Keratinocyte (primary cell): ENCODE measurements at places on chromosomes 11 and 22. TPM values are rescaled to one million over a fixed set of nuclear protein-coding genes. Genes with fewer than 3 reads are reported as not detected.

DNA sequence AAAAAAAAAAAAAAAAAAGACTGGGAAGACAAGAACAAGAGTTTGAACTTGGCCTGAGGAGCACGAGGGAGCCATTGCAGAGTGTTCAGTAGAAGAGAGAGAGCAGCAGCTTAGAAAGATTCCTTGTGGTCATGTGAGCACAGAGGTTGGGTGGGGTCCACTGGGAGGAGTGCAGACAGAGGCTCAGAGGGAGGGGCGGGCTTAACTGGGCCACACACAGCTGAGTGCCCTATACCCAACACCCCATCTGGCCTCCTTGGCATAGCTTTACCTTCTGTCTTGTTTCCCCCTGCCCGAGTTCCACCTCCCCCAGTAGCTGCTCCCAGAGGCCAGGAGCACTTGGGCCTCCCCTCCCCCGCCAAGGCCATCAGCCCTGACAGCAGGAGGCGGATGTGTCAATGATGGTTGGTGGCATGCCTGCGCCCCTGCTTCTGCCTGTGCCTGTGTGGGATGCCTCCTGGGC is 12.1 kb downstream of the C11orf86 start:
- no peak for DNase-seq

GRCh38 chr11:1812274-1812673 is 22.5 kb upstream of the SYT8 start:
- no peak for DNase-seq

GRCh38 chr11:19735157-19735908 is 22.7 kb downstream of the NAV2 start:
- DNase-seq, result no peak

DNA sequence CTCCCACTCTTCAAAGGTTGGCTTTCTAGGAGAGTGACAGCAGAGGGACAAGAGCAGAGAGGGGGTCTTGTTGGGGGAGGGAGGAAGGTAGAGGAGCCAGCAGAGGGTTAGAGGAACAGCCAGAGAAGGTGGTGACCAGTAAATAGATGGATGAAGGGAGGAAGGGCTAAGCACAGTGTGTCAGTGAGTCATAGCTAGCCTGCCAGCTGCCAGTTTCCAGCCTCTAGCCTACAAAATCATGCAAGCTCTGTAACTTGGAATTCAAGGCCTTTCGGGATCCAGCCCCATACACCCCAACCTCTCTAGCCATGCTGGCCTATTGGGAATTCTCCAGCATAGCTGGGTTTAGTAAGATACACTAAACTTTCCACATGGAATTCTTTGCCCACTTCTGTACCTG is 147.4 kb upstream of the TEAD1 start:
- no peak for DNase-seq

DNA sequence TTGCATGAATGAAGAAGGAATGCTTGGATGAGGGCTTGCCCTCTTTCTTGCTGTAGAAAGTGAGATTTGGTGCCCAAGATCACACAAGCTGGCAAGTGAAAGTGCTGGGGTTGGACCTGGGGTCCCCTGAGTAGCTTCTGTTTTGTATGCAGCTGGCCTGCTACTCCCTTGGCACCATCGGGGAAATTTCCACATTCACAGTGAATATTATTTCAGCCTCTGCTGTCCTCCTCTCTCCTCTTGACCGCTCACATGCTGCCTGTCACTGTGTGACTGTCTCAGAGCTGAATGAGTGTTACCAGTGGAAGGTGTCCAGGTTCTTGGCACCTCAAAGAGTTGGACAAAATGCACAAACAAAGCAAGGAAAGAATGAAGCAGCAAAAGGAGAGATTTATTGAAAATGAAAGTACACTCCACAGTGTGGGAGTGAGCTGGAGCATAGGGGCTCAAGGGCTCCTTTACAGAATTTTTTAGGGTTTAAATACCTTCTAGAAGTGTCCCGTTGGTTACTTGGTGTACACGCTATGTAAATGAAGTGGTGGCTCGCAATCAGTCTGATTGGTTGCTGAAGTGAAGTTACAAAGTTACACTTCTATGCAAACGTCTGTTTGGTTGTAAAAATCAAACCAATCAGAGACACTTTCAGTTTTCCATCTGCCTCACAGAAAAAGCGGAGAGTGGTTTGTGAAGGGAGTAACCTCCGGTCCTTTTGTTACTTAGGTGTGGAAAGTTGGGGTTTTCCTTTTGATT is 87.4 kb downstream of the DEPDC5 start:
- no peak for DNase-seq

- DNase-seq, result no peak
Observed at GRCh38 chr11:1388763-1389102, 1.0 kb upstream of the BRSK2 start.

DNA sequence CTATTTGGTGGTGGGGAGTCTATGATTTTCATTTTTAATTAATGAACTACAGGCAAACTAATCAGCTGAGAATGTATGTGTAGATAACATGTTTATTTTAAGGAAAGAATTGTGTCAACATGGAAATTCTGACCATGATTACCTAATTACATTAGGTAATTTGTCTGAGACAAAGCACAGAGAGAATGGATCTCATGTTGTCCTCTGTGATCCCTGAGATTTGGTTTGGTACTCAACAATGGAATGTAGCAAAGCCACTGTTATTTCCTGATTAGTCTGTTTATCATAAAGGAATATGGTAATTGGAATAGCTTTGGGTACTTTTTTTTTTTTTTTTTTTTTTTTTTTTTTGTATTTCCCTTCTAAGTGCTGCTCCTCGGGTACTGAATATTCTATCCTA is 718.8 kb upstream of the ARHGAP42 start:
- no peak for DNase-seq

- DNase-seq, result no peak
Observed at GRCh38 chr22:45208993-45209838, 31.5 kb downstream of the KIAA0930 start.

DNA sequence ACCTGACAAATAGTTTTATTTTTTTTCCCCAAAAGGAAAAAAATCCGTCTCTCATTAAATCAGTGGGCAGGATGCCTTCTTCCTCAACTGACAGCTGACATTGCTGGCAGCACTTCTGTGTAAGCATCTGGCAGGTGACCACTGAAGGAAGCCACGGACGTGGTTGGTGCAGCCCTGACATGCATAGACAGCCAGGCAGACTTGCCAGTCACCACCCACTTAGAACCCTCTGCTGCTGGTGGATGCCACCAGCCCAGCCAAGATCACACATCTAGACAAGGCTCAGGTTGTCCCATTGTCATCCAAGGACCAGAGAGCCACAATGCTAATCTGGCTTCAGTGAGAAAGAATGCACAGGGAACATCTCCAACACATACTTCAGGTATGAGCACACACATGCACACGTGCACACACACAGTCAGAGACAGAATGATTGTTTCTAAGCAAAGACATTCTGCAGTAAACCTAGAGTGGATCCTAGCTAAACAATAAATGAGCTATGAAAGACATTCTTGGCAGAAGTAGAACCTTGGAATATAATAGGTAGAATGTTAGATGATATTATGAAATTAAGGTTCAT is 49.8 kb upstream of the BMAL1 start:
- DNase-seq, result no peak

MS4A1 gene
- polyA plus RNA-seq, result 0.06 to 0.82 TPM (median 0.07 TPM) in 3 replicates

CSNK2A3 gene
- 1.4 to 2.6 TPM (median 1.8 TPM) in 3 replicates for polyA plus RNA-seq

PITPNB gene
- 39.1 to 81.6 TPM (median 76.3 TPM) in 3 replicates for polyA plus RNA-seq

GAB4 gene
- not detected in 3 replicates for polyA plus RNA-seq
